ENCODE measurements at places on chromosomes 16 and 17.

- DNase-seq, result no peak
- peaks cover 15% of the 10 kb centered on the region for H3K27me3 ChIP-seq
- no peak overlapping the region for H3K4me3 ChIP-seq
- H3K36me3 ChIP-seq, result peaks cover 7% of the 10 kb centered on the region
- H3K27ac ChIP-seq, result no peak overlapping the region
These were observed 128.6 kb downstream of the IRF8 start for GRCh38 chr16:86027373-86028126.

DNA sequence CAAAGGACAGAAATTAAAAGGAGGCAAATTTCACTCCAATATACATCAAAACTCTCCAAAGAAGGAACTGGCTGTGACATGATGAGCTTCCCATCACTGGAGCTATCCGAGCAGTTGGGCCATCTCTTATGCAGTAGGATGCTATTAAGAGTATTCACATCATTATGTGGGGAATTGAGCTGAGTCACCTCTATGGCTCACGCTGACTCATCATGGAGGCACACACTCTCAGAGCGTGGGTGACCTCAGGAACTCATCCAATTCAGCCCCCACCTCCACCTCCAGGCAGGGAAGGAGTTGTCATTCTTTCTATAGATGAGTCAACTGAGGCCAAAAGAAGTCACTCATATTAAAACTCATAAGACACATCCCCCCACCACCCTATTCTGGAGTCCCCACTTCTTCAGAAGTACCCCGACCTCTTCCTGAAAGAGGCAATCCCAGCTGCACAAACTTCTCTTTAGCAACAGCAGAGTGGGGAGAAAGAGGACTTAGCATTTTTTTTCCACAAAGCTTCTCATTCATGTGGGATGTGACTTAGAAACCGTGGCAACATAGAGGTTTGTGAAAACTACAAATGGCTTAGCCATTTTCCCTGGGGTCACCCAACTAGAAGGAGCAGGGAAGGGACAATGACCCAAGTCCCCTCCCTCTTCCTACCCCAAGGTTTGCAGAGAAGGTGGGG is 32.5 kb downstream of the ABCC12 start:
- peak; percentile 87 for DNase-seq
- H3K36me3 ChIP-seq, result no peaks in the 10 kb centered on the region
- no peak overlapping the region for H3K4me3 ChIP-seq
- H3K27ac ChIP-seq, result no peak overlapping the region
- peaks cover 29% of the 10 kb centered on the region for H3K4me1 ChIP-seq
- peaks cover 12% of the 10 kb centered on the region for H3K27me3 ChIP-seq

- DNase-seq, result no peak
- H3K4me1 ChIP-seq, result no peaks in the 10 kb centered on the region
- no peak overlapping the region for H3K4me3 ChIP-seq
- H3K27ac ChIP-seq, result no peak overlapping the region
- H3K36me3 ChIP-seq, result no peaks in the 10 kb centered on the region
- H3K27me3 ChIP-seq, result peaks cover 2% of the 10 kb centered on the region
These were observed 15.7 kb downstream of the CCDC42 start for GRCh38 chr17:8728971-8729370.

DNA sequence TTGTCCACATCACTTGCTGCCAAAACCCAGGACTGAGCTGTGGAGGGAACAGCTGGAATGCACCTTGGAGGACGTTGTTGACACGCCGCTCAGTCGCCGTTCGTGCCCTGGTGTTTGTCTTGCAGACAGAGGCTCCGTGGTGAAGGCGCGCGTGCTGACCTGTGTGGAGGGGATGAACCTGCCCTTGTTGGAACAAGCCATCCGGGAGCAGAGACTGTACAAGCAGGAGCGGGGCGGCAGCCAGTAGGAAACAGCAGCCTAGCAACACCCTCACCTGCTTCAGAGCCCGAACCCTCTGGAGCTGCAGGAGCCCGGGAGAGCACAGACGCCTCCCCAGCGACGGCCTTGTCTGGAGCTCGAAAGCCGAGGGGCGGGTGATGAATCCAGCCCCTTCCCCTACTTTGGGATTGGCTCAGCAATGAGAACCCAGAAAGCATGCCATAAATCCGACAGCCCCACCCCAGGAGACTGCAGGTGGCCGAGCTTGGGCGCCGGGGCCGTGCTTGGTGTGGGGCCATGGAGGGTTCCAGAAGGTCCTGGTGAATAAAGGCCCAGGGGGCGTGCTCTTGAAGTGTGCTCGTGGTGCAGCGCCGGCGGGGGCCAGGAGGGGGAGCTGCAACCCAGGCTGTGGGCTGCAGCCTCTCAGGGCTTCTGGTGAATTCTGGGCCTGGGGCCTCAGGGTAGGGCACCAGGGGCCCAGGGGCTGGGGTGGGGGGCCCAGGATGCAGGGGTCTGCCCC is 470 bp upstream of the CDK3 start:
- H3K27me3 ChIP-seq, result no peaks in the 10 kb centered on the region
- H3K4me1 ChIP-seq, result peaks cover 16% of the 10 kb centered on the region
- no peak overlapping the region for H3K4me3 ChIP-seq
- H3K27ac ChIP-seq, result no peak overlapping the region
- peak; percentile 76 for DNase-seq

- no peak overlapping the region for H3K4me3 ChIP-seq
- peak; percentile 71 for DNase-seq
- H3K27ac ChIP-seq, result no peak overlapping the region
- H3K27me3 ChIP-seq, result peaks cover 4% of the 10 kb centered on the region
- peaks cover 10% of the 10 kb centered on the region for H3K4me1 ChIP-seq
These were observed 275.3 kb downstream of the PARN start for GRCh38 chr16:14354561-14355351.

DNA sequence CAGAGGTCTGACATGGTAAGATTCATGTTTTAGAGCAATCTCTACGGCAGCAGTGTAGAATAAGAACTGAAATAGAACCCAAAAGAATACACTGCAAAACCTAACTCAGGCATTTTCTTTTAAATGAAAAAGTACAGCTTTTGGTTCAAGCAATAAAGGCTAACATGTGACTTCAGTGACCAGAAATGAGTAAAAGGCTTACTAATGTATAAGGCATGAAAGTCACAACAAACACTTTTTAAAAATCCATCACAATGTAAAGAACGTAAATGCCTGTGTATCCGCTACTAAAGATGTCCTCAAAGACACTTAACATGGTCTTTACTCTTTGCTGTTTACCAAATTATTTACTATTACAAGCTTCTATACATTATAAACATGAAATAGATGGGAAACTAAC is 16.6 kb downstream of the KIAA0753 start:
- H3K4me1 ChIP-seq, result no peaks in the 10 kb centered on the region
- H3K4me3 ChIP-seq, result no peak overlapping the region
- no peaks in the 10 kb centered on the region for H3K27me3 ChIP-seq
- DNase-seq, result no peak

DNA sequence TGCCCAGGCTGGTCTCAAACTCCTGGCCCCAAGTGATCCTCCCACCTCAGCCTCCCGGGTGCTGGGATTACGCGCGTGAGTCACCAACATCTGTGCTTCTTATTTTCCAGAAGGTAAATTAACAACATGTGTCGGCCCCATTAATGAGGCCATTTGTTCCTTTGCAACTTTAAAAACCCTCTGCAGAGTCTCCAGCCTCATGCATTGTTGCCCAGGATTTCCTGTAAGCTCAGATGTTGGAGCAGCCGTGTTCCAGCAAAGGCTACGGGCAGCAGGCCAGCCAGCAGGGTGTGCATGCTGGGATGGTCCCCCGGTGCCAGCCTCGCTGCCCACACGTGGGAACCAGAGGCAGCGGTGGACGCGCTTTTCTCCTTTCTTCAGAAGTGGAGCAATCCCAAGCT is 19.1 kb upstream of the HEXD start:
- no peaks in the 10 kb centered on the region for H3K27me3 ChIP-seq
- H3K27ac ChIP-seq, result no peak overlapping the region
- peaks cover 16% of the 10 kb centered on the region for H3K4me1 ChIP-seq
- DNase-seq, result no peak
- H3K4me3 ChIP-seq, result no peak overlapping the region

- DNase-seq, result no peak
- no peaks in the 10 kb centered on the region for H3K27me3 ChIP-seq
- no peak overlapping the region for H3K4me3 ChIP-seq
These were observed 161.3 kb downstream of the RPTOR start for GRCh38 chr17:80705988-80706387.

DNA sequence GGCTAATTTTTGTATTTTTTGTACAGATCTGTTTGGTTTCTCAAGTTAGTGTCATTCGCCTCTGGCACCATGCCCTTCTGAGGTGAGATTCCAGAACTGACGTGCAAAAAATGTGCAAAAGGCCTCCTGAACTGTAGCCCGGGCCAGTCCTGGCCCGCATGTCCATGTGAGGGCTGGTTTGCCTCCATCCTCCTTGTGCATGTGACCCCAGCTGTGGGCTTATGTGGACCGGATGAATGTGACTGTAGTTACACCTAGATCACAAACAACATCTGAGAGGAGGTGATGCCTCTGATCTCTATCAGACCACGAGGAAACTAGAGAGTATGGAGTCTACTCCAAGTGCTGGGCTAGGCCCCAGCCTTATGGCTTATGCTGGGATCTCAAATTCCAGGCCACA is 241.6 kb downstream of the XYLT1 start:
- no peak for DNase-seq
- no peak overlapping the region for H3K27ac ChIP-seq
- no peaks in the 10 kb centered on the region for H3K4me1 ChIP-seq
- no peak overlapping the region for H3K4me3 ChIP-seq

DNA sequence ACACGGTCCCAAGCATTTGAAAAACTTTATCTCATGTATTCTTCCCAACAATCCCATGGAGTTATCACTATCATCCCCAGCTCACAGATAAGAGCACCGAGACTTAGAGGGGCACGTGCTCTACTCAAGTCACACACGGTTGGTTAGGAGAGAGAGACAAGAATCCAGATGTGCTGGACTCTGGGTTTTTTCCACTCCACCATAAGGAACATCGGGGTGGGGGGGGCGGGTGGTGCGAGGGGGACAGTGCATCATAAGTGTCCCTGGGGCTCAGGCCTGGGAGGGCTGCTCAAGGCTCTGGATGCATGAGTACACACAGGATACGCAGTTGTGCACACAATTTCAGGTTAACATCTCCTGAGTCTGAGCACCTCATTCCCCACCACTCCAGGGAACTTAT is 7.4 kb downstream of the CDC42EP4 start:
- H3K27ac ChIP-seq, result no peak overlapping the region
- no peaks in the 10 kb centered on the region for H3K36me3 ChIP-seq
- H3K4me1 ChIP-seq, result peaks cover 2% of the 10 kb centered on the region
- H3K27me3 ChIP-seq, result peaks cover 2% of the 10 kb centered on the region
- no peak overlapping the region for H3K4me3 ChIP-seq
- DNase-seq, result no peak

- DNase-seq, result peak; percentile 99
- peak within 1 kb of the TSS; percentile 92 for H3K4me3 ChIP-seq
- no peaks in the 10 kb centered on the region for H3K27me3 ChIP-seq
- peaks cover 21% of the 10 kb centered on the region for H3K4me1 ChIP-seq
These were observed at the start of gene ERCC4 for GRCh38 chr16:13919683-13920509. TSS of gene ERCC4 (plus strand) at chr16:13920154. CDS start at chr16:13920166, 12 bp downstream.

GRCh38 chr17:75612906-75613626 is 20.2 kb upstream of the SMIM5 start:
- H3K27ac ChIP-seq, result no peak overlapping the region
- H3K36me3 ChIP-seq, result no peaks in the 10 kb centered on the region

GRCh38 chr17:13266606-13267005 is 248.8 kb upstream of the ELAC2 start:
- peaks cover 6% of the 10 kb centered on the region for H3K27me3 ChIP-seq
- H3K4me1 ChIP-seq, result no peaks in the 10 kb centered on the region
- DNase-seq, result no peak
- H3K36me3 ChIP-seq, result no peaks in the 10 kb centered on the region

- H3K27ac ChIP-seq, result no peak overlapping the region
- no peak overlapping the region for H3K4me3 ChIP-seq
- no peaks in the 10 kb centered on the region for H3K27me3 ChIP-seq
- no peaks in the 10 kb centered on the region for H3K4me1 ChIP-seq
These were observed 98.5 kb downstream of the METRNL start for GRCh38 chr17:83177611-83178532.

DNA sequence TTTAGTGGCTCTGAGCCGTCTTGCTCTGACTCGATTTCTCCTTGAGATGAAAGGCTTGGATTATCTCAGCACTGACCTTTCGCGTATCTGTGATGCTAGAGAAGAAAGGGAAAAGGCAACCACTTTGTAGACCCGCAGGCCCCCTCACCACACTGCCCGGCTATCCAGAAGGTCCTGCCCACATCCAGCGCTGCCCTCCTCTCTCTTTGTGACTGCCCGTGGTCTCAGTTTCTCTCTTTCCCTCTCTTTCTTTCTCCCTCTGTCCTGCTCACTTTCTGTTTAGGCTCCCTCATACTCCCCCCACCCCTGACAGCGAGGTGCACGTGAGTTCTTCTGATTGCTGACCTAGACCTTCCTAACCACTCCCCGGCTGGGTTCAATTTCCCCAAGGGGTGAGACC is 12.8 kb upstream of the TBX21 start:
- H3K27me3 ChIP-seq, result no peaks in the 10 kb centered on the region
- H3K4me1 ChIP-seq, result peaks cover 93% of the 10 kb centered on the region
- peak overlapping the region; percentile 94 for H3K27ac ChIP-seq
- peak overlapping the region; percentile 72 for H3K4me3 ChIP-seq
- no peaks in the 10 kb centered on the region for H3K36me3 ChIP-seq

DNA sequence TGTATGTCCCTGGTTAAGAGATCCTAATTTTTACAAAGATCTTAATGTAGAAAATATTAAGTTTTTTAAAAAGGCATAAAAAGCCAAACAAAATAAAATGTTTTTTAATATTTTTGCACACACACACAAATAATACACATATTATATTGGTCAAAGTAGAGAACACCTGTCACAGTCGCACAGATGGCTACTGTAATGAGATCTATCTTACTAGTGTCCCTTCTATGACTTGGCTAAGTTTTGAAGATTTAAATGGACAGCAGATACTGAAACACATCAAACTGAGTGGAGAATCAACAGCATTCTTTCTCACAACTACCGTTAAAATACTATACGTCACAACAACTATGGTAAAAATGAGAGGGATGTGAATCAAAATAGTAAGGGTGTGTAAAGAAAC is 83.4 kb downstream of the HELZ start:
- H3K4me1 ChIP-seq, result peaks cover 11% of the 10 kb centered on the region
- no peak for DNase-seq
- H3K36me3 ChIP-seq, result peaks cover 40% of the 10 kb centered on the region
- H3K27ac ChIP-seq, result no peak overlapping the region
- no peaks in the 10 kb centered on the region for H3K27me3 ChIP-seq

GRCh38 chr16:69250081-69250480 is 61.1 kb upstream of the VPS4A start:
- H3K4me1 ChIP-seq, result peaks cover 14% of the 10 kb centered on the region
- no peak overlapping the region for H3K27ac ChIP-seq
- H3K4me3 ChIP-seq, result no peak overlapping the region
- no peaks in the 10 kb centered on the region for H3K27me3 ChIP-seq

GRCh38 chr16:29883987-29884386 is 15.4 kb downstream of the SEZ6L2 start:
- H3K27me3 ChIP-seq, result no peaks in the 10 kb centered on the region
- no peak for DNase-seq
- H3K36me3 ChIP-seq, result no peaks in the 10 kb centered on the region
- H3K4me1 ChIP-seq, result no peaks in the 10 kb centered on the region
- H3K4me3 ChIP-seq, result no peak overlapping the region
- no peak overlapping the region for H3K27ac ChIP-seq

- H3K4me3 ChIP-seq, result no peak overlapping the region
- no peak overlapping the region for H3K27ac ChIP-seq
- H3K4me1 ChIP-seq, result no peaks in the 10 kb centered on the region
- DNase-seq, result no peak
- H3K27me3 ChIP-seq, result no peaks in the 10 kb centered on the region
These were observed 295.3 kb upstream of the KIF2B start for GRCh38 chr17:53527473-53527872.

Measured in activated CD4-positive, alpha-beta memory T cell treated with anti-CD3 and anti-CD28 coated beads for 36 hours (primary cell).